ENCODE measurements at places on chromosomes 7 and 10.

- no peak for DNase-seq
Observed at GRCh38 chr7:71132127-71132376, at the start of gene GALNT17. TSS of gene GALNT17 (plus strand) at chr7:71132144.

DNA sequence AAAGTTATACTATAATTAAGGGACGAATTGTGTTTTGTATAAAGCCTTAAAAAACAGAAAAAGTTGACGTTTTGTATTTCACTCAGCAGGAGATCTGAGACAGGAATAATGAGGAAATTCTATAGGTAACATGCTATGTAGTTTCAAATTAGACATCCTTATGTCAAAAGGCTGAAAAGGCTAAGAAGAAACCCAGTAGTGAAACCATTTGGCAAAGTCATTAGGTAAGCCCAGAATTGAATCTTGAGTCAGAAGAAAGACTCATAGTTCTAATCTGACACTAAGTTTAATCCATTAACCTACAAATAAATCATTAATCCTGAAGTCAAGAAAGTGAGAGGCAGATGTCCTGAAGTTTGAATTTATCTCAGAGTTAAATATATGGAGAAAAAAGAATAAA, 79.3 kb downstream of the RNF133 start:
- DNase-seq, result no peak

DNA sequence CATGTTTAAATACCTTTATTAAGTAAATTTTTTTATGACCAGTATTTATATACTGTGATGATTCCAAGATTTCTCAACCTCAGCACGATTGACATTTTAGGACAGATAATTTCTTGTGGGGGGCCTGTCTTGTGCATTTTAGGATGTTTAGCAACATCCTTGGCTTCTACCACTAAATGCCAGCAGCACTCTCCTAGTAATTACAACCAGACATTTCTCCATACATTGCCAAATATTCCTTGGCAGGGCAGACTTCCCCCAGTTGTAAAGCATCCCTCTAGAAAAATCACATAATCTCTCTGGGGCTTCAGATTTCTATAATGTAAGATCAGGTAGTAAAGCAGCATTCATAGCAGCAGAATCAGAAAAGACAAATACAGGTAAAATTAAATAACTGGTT, 7.8 kb upstream of the LIPM start:
- no peak for DNase-seq

DNA sequence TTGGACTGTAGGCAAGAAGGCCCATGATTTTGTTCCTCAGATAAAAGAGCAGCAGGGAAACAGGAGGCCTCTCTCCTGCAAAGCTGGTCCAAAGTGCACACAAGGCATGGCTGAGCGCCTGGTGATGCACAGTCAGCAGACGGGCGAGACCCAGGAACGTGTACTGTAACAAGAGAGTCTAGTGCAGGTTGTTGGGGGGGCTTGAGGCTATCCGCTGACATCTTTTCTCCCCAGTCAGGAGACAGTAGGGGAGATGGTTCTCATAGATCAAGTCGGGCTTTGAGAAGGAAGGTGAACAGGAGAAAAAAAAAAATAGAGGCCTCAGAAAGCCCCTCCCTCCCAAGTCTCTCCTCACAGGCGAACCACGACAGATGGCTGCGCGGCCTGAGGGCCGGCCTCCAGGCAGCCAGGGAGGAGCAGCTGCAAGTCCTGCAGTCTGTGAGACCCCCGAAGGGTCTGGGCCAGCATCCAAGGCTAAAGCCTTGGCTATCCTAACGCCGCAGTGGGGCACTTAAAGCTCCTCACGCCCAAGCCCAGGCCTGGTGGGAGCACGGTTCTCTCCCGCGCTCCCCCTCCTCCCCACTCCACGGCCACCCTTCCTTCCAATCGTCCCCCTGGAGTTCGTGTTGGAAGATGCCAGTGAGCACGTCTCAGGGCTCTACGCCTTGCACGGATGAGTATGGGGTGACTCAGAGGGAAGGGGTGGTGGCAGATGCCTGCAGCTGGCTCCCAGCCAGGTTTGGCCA, 68.3 kb downstream of the PRKAG2 start:
- DNase-seq, result no peak

GRCh38 chr10:132319853-132320653, 11.9 kb upstream of the LRRC27 start:
- DNase-seq, result no peak

- DNase-seq, result no peak
Observed at GRCh38 chr7:148031811-148032210, 558.8 kb upstream of the C7orf33 start.
